ENCODE measurements at places on chromosomes 7 and 10.

GRCh38 chr7:133572087-133572486 is 319.2 kb downstream of the EXOC4 start:
- DNase-seq: no peak

DNA sequence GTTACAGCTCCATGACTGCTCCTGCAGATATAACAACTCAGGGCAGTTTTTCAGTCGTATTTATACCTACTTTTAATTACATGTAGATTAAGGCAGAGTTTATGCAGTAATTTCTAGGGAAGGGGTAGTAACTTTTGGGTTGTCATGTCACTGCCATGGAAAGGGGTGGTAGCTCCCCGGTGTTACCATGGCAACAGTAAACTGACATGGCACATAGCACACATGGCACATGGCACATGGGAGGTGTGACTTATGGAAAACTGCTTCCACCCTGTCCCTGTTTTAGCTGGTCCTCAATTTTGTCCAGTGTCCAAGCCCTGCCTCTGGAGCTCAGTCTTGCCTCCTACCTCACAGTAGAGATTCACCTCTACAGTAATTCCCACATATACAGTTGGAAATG is 3.9 kb upstream of the TOMM7 start:
- DNase-seq: no peak

GRCh38 chr7:22855049-22855392 is 32.4 kb upstream of the TOMM7 start:
- DNase-seq: no peak

DNA sequence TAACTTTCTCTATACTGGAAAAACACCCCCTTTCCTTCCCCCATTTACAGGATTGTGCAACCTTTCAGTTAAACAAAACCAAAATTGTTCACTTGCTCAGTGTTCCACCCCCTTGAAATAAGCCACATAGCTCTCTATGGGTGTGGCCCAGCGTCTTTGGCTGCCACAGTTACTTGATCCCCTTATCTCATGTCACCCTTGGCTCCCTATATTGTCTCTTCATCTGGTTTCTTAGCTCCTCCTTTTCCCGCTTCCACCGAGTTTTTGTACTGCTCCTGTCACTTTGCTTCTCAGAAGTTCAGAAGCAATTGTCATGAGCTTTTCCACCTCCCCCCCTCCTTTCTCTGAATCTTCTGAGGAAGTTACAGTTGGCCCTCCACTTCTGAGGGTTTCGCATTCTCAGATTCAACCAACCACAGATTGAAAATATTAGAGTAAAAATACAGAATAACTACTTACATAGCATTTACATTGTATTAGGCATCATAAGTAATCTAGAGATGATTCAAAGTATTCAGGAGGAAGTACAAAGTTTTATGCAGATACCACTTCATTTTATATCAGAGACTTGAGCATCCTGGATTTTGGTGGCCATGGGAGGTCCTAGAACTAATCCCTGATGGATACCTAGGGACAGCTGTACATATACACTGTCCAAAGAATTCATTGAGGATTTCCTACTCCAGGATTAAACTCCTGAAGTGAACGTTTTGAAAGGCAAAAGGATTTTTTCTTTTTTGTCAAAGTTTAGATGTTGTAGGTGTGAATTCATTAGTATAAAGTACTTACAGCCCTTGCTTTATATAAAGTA is 60.4 kb downstream of the ADD3 start:
- DNase-seq: no peak

DNA sequence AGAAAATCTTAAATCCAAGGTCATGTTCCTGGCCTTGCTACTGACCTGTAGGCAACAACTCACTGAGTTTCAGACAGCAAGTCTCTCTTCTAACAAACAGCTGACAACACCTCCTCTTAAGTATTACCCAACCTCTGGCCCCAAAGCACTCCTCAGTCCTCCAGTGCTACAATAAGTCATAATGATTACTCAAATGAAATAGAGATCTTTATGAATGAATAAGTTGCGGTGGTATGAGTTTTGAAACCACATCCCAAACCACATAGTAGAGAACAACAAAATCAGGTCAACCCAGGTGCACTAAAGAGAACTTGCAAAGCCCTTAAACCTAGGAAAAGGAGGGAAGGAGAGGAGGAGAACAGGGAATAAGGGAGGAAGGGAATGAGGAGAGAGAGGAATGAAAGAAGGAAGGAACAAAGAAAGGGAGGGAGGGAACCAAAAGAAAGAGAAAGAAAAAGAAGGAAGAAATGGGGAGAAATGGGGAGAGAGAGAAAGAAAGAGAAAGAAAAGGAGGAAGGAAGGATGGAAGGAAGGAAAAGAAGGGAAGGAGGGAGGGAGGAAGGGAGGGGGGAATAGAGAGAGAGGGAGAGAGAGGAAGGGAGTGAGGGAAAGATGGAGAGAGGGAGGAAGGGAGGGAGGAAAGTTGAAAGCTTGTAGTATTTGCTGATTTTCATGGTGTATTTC is 142.8 kb upstream of the CALCR start:
- DNase-seq: no peak

- peak; percentile 73 for DNase-seq
Observed at GRCh38 chr10:110207011-110207804, at the start of gene MXI1. TSS of gene MXI1 (plus strand) at chr10:110207605. CDS start at chr10:110207809, 204 bp downstream.

DNA sequence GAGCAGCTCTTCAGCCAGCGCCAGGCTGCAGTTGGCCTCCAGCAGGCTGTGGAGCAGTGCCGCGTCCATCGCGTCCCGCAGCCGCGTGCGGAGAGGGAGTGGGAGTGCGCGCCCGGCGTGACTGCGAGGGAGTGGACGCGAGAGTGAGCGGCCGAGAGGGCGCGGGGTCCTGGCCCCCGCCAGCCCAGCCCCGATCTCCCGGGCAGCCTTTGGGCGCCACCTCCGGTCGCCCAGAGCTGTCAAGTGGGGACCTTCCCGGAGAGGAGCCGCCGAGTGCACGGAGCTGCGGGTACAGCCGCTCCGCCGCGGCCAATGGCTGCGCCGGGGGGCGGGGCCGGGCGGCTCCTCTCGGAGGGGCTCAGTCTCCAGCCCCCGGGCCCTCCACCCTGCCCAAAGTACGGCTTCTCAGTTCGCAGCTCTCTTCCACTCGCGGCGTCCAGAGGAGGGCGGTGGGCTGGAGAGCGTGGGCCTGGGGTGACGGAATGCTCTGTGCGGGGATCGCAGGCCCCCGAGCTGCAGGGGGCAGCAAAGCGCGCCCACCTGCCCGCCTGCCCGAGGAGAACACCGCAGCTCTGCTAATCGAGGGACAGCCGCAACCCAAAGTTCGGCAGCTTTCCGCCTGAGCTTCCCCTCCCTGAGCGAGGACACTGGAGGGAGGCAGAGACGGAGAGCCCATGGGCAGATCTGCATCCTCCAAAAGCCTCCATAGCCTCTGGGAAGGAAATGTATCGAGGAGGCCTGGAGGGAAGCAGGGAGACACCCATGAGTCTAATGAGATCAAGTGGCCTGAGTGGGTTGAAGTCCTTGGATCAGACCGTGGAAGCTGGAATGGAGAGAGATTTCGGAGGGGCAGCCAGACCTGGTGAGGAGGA is at the start of gene CRHR2:
Gene CRHR2, minus strand, starts transcription at position 245 of the 872 bp plus-strand sequence. Its CDS starts 176 bp downstream, at position 69.
- DNase-seq: no peak

GRCh38 chr7:42227936-42228591 is 8.9 kb downstream of the GLI3 start:
- no peak for DNase-seq

- no peak for DNase-seq
Observed at GRCh38 chr10:3776796-3777571, 8.0 kb downstream of the KLF6 start.

GRCh38 chr10:54559498-54559897 is 241.5 kb downstream of the PCDH15 start:
- no peak for DNase-seq

- no peak for DNase-seq
Observed at GRCh38 chr7:28041508-28042314, 138.9 kb downstream of the JAZF1 start.

GRCh38 chr7:134449680-134450079 is 9.2 kb downstream of the AKR1B1 start:
- no peak for DNase-seq

GRCh38 chr10:48215486-48216203 is 58.9 kb downstream of the FRMPD2 start:
- no peak for DNase-seq

DNA sequence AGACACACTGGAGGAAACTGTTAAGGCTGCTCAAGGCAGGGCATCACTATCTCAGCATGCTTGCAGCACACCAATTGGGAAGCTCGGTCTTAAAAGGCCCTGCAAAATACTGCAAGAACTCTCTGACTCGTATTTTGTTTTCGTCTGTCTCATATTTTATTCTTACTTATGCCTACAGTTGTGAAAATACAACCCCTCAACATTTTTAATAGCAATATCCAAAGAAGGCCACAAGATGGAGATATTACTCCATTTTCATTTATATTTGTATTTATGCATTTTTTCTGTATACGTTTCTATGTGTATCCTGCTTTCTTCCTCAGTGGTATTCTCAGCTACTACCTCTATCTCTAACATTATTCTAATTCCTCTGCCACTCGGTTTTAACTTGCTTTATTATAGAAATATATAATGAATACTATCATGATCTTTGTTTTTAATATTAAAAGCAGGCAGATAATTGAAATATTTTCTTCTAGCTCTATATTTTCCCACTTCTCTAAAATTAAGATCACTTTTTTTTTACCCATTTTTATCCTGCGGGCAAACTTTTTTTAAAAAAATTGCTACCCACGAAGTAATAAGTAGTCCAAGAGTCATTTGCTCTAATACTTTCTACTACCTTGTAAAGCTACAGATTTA is 10.0 kb downstream of the DNAJC1 start:
- no peak for DNase-seq

DNA sequence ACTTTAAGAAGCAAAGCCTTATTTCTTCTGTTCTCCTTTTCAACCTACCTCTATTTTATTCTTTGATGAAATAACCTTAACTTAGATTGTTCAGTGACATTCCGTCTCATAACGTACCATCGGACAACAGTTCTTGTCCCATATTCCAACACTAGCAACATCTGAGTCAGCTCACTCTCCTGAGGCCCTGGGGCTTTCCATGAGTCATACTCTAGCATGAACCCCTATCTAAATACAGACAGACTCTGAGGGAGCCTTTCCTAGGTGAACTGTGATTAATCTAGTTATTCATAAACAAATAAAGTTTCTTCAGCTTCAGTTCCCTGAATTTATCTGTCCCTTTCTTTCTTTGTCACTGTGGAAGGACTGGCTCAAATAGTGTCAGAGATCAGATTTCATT is 168.7 kb upstream of the LYZL1 start:
- DNase-seq: no peak

DNA sequence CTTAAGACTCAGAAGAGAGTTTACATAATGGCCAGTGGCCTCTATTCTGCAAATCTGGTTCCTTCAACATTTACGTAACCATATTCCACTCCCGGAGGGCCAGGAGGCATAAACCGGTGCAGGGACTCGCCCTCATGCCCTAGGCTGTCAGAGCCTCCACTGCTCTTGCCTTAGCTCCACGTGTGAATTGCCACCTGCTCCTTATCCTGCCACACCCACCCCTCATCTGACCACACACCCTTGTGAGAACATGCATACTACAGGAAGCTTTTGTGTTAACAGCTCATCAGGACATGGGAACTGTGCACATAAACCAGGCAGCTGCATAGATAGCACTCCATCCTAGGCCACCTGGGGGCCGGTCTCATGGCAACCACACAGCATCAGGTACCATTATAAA is 146.7 kb upstream of the PFKP start:
- DNase-seq: no peak

DNA sequence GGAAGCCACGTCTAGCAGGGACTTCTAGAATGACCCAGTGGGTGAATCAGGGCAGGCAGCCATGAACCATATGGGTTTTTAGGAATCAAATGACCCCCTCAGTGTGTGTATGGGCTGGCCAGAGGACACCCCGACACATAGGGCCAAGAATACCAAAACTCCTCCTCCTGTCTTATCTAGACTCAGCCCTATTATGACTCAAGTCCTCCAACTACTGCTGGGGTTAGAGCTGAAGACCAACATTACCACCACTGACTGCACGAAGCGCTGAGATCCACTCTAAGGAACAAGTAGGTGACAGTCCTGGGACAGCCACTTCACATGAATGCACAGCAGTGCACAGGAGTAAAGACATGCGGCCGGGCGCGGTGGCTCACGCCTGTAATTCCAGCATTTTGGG is 11.5 kb upstream of the SVOPL start:
- no peak for DNase-seq

GRCh38 chr7:27221201-27221797 is 21.3 kb upstream of the EVX1 start:
- DNase-seq: no peak

DNA sequence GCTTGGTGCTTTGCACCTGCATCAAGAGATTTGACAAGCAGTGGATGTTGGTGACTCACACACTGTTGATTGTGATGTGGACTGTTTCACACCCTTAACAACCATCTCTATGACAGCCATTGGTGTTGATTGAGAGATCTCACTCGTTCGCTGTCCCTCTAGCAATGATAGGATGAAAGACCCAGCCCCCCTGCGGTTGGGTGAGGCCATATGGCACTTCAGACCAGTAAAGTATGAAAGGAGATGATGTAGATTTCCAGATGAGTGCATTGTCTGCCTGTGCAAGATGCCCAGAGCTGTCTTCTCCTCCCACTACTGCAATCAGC is 138.7 kb upstream of the PRR15 start:
- no peak for DNase-seq

DNA sequence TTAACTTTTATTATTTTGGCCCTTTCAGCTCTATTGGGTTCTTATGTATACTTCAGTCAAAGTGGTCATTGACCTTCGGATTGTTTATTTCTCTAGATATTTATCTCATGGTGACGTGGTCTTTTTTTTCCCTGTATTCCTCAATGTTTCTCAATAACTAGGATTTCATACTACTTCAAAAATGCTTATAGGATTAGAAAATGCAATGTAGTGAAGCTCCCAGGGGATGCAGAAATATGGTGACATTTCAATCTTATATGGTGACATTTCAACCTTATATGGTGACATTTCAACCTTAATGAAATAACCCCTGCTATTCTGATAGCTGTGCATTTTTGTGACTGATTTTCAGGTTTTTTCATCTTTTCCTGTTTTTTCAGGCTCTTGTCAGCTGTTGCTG is 51.4 kb downstream of the CHRM2 start:
- DNase-seq: no peak

DNA sequence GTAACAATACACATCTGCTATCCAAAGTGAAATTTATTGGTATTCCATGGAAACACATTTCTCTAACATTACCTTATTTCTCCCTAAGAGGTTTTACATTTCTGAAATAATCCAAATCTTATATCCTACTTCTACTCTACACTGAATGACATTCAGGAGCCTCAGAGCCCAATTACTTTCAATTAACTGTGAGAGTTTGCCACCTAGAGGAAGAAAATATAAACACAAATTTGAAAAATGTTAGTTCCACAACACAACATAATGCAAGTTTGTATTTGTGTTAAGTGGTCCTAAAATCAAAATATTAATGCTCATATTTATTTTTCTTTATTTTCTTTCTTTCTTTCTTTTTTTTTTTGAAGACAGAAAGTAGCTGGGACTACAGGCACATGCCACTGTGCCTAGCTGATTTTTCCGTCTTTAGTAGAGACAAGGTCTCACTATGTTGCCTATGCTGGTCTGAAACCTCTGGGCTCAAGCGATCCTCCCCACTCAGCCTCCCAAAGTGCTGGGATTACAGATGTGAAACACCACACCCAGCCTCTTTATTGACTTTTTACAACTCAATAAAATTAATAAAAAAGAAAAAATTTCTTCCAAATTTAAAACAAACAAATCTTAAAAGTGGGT is 46.0 kb downstream of the ATAD1 start:
- no peak for DNase-seq

All from DMS 273 treated with DMSO at 0.1 percent for 48 hours (cell line).